Astrocyte (in vitro differentiated cells and primary cell): ENCODE measurements at places on chromosomes 3 and 15. TPM values are rescaled to one million over a fixed set of nuclear protein-coding genes. Genes with fewer than 3 reads are reported as not detected.

GRCh38 chr3:111418391-111418790 lies 123.6 kb upstream of the CD96 start:
- DNase-seq, result no peak

DNA sequence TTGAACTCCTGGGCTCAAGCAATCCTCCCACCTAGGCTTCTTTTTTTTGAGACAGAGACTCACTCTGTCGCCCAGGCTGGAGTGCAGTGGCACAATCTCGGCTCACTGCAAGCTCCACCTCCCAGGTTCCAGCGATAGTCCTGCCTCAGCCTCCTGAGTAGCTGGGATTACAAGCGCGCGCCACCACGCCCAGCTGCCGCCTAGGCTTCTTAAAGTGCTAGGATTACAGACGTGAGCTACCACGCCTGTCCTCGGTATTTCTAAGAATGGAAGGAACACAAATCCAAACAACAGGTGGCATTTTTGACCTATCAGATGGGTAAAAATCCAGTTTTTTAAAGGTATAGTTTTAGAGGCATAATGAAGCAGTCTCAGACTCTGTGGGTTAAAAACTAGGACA lies 113.8 kb downstream of the ANP32A start:
- DNase-seq, result no peak

- no peak for DNase-seq
Observed at GRCh38 chr3:37297459-37297858, 123.1 kb upstream of the LRRFIP2 start.

DNA sequence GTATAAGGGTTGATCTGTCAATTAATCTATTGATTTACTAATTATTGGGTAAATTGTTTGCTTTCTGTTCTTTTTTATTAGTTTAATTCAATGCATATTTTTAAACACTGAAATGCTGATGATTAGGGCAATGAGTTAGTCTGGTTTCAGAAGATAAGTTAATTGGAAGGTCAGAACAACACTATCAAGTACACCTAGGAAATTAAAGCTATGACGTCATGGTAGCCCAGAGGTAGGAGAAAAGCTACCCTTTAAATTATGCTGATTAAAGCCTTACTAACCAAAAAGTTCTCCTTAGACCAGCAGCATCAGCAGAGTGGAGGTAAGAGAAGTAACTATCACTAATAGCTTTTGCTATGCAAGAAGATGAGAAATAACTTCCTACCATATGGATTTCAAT lies 770.4 kb upstream of the ARPP21 start:
- no peak for DNase-seq

DNA sequence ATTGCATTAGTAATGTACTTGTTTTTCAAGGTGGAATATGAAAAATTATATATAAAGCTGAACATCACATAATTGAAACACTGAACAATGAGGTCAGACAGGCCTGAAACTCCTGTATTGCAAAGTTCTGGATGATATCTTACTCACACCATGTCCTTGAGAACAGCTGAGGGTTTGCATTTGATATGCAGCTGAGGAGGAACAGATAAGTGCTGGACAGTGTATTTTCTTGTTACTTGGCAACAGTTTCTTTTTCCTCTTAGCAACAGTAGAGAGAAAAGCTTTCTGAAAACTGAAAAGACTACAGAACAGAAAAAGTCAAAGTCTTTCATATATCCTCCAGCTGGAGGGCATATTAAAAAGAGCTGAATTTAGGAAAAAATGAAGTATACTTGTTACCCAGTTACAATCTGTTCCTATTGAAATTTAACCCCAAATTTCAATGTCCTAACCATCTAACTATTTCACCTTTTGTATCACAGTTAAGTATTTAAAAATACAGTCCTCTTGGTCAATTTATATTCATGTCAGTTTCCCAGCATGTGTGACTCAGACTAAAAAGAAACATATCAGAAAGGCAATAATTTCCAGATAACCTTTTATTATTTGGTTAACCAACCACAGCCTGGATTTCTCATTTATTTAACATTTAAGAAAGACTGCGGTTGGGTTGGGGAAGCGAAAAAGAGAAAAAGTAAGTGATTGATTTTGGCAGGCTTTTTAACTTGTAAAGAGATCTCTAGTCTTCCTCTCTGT lies 733.0 kb upstream of the DPPA4 start:
- DNase-seq, result peak; percentile 69

- no peak for DNase-seq
Observed at GRCh38 chr3:46485779-46486175, 12.0 kb upstream of the RTP3 start.

GRCh38 chr3:129277829-129278271 lies 820 bp upstream of the HMCES start:
- no peak for DNase-seq

- peak; percentile 83 for DNase-seq
Observed at GRCh38 chr3:40079203-40079846, 230.2 kb upstream of the EIF1B start.

DNA sequence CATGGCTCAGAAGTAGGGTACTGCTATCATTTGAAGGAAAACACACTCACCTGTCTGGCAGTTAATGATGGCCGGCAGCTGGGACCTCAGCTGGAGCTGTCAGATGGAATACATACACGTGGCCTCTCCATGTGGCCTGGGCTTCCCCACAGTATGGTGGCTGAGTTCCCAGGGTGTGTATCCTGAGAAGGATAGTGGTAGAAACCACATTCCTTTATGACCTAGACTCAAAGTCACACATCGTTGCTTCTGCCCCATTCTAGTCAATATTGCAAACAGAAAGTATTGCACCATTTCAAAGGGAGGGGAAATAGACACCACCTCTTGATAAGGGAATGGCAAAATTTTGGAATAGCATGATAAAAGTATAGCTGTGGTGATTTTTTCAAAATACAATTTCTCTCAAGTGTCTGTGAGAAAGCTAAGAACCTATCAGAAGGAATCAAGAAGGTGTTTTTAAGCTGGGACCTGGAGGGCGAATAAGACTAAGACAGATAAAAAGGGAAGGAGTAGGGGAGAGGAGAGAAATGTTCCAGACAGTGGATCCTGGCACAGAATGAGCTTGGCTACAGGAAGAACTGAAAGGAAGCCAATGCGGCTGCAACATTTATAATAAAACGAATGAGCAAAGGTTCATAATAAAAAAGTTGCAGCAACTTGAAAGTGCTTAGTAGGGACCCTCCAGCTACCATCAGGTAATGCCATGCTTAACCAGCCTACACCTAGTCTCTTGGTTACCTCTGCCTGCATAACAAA lies 40.1 kb upstream of the GALNT15 start:
- DNase-seq, result no peak

DNA sequence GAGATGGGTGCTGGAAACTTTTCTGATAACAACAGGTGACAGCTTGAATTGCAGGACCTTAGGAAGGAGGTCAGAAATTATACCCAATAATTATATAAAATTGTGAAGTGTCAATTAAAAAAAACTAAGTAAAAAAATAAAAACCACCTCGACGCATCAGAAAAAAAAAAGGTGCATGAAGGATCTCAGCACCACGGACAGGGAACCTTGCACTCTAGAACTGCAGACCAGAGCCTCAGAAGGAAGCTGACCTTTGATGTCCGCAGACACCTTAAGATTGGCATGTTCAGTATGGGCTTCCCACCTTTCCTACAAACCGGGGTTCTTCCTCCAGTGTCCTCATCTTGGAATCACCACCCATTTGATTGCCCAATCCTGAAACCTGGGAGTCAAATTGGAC lies 60.9 kb downstream of the SCN10A start:
- no peak for DNase-seq

GRCh38 chr15:44782516-44782915 lies 46.2 kb downstream of the TRIM69 start:
- peak; percentile 37 for DNase-seq

DNA sequence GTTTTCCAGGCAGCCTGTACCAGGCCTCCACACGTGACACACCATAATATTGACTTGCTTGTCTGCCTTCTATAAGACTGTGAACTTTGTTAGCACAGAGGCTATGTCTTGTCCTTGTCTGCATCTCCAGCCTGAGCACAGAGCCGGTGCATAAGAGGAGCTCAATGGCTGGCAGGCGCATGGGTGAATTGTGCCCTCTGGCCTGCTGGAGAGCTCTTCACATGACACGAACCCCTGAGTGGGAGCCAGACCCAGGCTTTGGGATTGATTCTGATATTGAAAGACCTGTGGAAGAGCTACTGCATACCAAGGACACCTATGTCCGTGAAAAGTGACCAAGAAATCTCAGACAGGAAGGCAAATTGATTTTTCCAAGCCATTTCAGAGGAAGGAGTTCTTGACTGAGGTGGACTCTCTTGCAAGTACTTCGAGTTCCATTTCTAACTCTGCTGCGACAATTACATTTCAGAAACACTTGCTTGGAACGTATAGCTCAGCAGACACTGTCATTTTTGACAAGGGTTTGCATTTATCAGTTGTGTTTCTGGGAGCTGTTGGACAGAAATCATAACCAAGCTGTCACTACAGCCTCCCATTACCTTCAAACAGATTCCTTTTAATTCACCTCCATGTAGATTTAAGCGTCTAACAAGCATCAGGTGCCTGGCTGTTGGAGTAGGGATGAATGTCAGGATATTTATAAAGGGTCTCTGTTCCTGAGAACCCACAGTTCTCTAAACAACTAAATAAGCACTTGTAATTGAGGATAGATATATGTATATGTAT lies 281.3 kb downstream of the WDR72 start:
- DNase-seq, result no peak

GRCh38 chr3:120706950-120707349 lies 24.9 kb upstream of the HGD start:
- no peak for DNase-seq

DNA sequence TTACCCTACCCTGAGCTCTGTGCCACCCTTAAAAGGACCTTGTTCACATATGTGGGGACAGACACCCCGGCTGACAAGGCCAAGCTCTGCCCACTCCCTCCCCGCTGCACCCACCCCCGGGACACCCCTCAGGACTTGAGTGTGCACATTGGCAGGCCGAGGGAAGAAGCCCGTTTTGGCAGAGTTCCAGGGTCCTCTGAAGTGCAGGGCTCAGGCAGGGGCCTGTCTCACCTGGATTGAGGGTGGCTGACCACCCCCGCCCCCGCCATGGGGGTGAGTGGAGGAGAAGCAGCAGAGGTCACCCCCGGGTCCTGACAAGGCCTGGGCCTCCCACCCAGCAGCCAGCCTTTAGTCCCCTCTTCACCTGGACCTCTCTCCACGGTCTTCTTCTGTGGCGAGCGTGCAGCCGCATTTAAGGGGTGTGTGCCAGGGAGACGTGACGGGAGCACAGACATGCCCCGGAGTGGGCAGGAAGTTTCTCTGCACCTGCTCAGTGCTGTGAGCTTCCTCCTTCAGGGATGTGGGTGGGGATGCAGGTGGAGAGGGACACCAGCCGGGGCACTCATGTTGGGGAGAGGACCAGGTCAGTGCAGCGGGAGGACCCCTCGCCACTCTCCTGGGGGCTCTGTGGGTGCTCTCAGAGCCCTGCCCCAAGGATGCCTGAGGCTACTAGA lies 50.7 kb downstream of the LINGO1 start:
- DNase-seq, result no peak

DNA sequence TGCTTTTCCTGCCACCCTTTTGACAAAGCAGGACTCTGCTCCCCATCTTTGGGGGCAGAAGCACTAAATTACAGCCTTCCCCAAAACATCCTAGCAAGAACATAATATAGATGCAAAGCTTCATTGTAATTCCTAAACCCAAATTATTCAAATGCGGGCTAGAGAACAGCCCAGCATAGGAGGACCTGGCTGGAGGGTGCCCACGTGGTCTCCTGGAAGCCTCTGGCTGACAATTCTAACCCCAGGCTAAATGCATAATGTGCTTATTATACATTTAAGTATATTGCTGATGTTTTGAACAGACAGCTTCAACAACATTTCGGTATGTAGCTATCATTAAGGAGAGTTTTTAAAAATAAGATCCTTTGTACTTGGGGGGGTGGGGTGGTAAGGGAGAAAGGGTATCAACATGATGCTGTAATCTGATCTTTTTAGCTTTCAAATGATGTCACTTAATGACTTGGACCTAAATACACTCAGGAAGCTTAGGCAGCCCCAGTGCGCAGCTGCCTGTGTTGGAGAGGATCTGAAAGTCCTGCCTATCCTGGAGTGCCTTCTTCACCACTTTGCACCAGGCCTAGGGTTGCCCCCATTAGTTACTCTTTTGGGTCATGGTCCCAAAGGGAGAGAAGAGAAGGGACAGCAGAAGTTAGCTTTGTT lies 57.2 kb upstream of the USP3 start:
- no peak for DNase-seq

GRCh38 chr3:45491344-45491743 lies 103.0 kb downstream of the LARS2 start:
- DNase-seq, result no peak

GRCh38 chr3:155805204-155805801 lies 775 bp downstream of the C3orf33 start:
- DNase-seq, result no peak

- peak; percentile 67 for DNase-seq
Observed at GRCh38 chr3:177026505-177027277, 170.6 kb downstream of the TBL1XR1 start.

GRCh38 chr3:53974324-53974723 lies 82.7 kb upstream of the SELENOK start:
- no peak for DNase-seq

DNA sequence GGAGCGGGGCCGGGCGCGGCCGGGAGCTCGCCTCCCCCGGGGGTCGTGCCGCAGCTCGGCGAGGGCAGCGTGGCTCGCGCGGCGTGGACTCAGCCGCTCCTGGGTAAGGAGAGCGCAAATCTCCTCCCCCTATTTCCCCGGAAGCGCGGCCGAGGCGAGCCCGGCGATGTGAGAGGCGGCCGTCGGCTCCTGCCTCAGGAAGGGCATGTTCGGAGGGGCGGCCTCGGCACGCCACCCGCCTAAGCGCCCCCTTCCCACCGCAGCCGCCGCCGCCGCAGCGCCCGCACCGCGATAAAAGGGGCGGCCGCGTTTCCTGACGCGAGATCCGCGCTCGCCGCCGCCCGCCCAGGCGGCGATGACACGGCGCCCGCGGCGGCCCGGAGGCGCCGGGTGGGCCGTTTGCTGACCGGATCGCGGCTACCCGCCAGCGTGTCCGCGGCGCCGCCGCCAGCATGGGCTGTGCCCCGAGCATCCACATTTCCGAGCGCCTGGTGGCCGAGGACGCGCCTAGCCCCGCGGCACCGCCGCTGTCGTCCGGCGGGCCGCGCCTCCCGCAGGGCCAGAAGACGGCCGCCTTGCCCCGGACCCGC lies at the start of gene PDE8A:
TSS of gene PDE8A (plus strand) at position 146 of the 590 bp plus-strand sequence. CDS start at position 453, 307 bp downstream.
- DNase-seq, result peak; percentile 37

GRCh38 chr15:43505738-43506137 lies 11.7 kb upstream of the MAP1A start:
- DNase-seq, result peak; percentile 72

DNA sequence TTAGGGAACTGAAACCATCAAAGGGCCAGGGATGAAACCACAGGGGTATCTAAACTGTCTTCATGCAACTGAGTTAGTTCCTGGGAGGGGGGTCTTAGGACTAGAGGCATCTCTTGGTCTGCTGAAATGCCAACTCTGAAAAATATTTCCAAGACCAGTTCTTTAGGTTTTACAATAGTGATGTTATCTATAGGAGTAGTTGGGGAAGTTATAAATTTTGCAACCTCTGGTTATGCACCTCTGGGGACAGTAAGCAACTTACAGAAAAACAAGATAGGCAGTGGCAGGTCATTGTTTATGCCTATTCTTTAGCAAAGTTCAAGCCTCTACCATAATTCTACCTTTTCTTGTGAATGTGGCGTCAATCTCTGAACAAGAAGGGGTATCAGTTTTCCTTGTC lies 60.5 kb upstream of the MINAR1 start:
- DNase-seq, result no peak

GRCh38 chr3:107206141-107206540 lies 171.1 kb upstream of the CCDC54 start:
- peak; percentile 23 for DNase-seq

The LARP6 gene
- total RNA-seq, result 61.5 and 75.2 TPM in 2 replicates

The P2RY14 gene
- total RNA-seq, result 0.11 TPM in 1 of 2 replicates, not detected in the other

The TGM5 gene
- 0.16 TPM in 1 of 2 replicates, not detected in the other for total RNA-seq

The CIP2A gene
- total RNA-seq, result 5.8 and 8.6 TPM in 2 replicates

The MAP1A gene
- total RNA-seq, result 138 and 142 TPM in 2 replicates
